LoVo (cell line): ENCODE measurements at places on chromosomes 16 and 17.
A peak's percentile ranks its signal among the peaks of the same experiment; 100 is the strongest.

- DNase-seq: no peak
Measured at GRCh38 chr16:22071331-22071910, 20.9 kb upstream of the VWA3A start.

DNA sequence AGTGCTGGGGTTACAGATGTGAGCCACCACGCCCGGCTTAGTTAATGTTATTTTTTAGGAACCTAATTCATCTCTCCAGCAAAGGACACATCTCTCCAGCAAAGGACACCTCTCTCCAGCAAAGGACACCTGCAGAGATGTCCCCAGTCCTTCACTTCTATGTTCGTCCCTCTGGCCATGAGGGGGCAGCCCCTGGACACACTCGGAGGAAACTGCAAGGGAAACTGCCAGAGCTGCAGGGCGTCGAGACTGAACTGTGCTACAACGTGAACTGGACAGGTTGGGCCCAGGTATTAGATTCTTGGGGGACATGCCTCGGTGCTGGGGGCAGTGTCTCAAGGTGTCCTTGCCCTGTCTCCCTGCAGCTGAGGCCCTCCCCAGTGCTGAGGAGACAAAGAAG, 4.7 kb downstream of the PFAS start:
- DNase-seq: no peak

DNA sequence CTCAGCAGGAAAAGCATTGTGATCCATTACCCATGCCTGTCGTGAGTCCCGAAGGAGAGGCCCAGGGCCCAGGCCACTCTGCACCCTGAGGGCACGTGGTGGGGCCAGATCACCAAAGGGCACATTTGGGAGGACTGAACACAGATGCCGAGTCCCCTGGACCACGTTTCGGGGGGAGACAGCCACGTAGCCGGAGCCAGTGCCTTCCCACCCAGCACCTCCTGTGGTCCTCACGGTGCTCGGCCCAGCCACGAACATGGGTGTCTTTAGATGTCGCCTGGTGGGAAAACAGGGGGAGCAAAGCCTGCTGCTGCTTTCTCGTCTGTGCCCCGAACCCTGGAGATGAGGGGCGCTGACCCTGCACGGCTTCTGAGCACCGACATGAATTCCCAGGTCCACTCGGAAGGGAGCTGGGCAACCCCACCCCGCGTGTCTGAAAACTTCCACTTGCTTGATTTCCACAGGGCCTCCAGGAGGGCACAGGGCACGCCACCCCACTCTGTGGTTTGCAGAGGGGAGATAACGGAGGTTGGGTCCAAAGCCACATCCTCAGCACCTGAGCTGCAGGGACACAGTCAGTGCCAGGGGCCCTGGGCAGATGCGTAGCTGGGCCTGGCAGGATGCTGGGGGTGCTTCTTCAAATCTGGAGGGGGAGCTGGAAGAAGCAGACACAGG, 14.4 kb downstream of the CBFA2T3 start:
- no peak for DNase-seq

DNA sequence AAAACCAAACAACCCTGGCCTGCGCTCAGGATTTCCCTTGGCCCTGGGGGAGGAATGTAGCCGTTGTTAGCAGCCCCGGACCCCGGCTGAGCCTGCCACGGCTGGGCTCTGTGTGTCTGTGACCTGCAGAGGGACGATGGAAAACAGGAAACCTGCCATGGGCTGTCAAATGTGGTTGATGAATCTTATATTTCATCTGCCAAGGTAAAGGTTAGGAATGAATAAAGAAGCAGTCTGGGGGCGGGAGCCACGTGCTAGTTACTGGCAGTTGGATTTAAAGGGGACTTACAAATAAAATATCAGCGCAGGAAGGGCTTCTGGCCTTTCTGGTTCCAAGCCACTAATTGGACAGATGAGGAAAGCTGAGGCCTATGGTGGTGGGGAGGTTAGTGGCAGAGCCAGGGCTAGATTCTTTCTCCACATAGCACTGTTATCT, at the start of gene KRT23:
KRT23 (minus strand) TSS at position 263 of the 436 bp plus-strand sequence. CDS start 1,043 bp downstream, outside the sequence.
- DNase-seq: no peak

GRCh38 chr16:88063211-88063773, 112.1 kb downstream of the BANP start:
- DNase-seq: no peak

DNA sequence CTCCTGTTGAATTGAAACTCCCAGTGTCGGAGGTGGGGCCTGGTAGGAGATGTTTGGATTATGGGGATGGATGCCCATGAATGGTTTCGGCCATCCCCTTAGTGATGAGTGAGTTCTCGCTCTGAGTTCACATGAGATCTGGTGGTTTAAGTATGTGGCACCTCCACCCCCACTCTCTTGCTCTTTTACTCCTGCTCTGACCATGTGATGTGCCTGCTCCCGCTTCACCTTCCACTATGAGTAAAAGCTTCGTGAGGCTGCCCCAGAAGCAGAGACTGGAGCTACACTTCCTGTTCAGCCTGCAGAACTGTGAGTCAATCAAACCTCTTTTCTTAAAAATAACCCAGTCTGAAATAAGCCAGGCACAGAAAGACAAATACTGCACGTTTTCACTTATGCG, 512.4 kb downstream of the HS3ST4 start:
- DNase-seq: no peak

GRCh38 chr17:76419576-76420260, 33.2 kb downstream of the UBE2O start:
- DNase-seq: no peak

DNA sequence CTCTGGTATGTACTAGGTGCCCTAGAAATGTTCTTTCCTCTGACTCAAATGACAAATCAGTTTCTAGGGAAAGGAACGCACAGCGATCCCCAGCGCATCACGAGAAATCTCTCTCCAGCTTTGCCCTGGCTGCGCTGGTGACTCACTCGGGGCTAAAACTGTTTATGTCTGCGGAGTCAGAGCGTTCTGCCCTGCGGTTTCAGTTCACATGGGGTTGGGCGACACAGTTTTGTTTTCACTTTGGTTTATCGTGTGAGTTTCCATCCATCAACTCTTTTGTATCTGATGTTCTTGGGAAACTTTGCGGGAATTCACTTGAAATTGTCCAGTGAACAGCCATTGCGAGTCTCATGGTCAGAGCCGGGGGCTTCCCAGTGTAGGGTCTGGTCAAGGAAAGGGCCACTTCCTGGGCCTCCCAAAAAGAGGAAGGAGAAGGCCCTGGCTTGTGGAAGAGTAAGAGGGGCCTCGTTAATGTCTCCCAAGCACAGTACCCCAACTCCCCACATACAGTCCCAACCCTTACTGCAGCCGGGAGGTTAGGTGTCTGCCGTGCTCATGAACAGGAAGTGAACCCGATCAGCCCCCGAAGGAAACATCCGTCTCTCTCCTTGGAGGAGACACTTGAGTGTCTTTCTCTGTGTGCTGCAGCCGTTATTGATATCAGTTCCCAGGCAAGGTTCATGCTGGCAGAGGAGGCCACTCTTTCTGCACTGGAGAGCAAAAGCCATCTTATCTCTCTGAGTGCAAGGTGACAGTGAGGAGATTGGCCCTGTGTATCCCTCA, 643.2 kb downstream of the WWOX start:
- no peak for DNase-seq

DNA sequence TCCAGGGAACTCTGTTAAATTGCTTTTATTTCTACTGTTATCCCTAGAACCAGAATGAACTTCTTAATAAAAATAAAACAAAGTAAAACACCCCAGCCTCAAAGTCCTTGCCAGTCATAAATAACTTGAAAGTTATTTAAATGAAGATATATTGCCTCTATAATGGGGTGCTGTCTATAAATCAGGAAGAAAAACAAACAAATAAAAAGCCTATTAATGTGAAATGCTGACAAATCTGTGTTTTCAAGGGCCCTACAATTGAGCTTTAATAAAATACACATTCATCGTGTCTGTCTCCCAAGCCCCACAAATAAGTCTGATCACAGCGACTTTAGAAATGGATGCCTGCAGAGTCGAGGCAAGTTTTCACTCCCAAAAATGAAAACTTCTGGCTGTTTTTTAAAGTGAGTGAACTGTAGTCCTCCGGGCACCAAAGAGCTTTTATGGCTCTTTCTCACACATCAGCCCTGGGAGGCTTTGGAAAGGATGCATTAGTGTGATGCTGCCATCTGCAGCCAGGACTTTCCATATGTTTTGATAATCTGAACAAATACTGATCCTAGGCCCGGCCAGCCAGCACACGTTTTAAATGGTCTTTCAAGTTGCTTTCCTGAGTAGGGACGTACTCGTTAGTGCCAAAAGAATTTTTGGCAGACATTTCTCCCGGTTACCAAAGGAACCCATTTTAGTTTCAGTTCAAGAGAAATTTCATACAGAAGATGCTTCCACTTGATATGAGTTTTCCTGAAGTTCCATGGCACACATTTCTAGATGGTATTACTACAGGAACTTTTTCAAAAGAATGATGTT, 16.3 kb downstream of the NACA2 start:
- DNase-seq: peak; percentile 71

GRCh38 chr16:87201790-87202189, 115.4 kb downstream of the C16orf95 start:
- no peak for DNase-seq

- no peak for DNase-seq
Measured at GRCh38 chr17:70535986-70536385, 366.7 kb downstream of the KCNJ2 start.

DNA sequence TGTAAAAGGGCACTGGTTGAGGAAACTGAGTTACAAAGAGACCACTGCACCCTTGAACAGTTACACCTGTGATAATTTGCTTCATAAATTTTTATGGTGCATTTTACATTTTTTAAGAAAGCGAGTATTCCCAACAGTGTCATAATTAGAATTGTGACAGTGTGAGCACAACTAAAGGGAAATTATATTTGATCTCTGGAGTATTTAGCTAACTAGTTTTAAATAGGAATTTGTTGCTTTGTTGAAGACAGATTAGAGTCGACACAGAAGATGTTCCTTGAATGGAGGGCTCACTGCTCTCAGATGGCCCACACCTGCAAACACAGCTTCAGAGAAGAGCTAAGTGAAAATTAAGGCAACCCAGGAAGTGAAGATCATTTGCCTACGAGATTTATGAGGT, 555.0 kb upstream of the GOT2 start:
- DNase-seq: no peak

GRCh38 chr17:11490171-11490755, 108.0 kb upstream of the DNAH9 start:
- no peak for DNase-seq

GRCh38 chr16:14203166-14203565, 132.0 kb downstream of the MRTFB start:
- no peak for DNase-seq

DNA sequence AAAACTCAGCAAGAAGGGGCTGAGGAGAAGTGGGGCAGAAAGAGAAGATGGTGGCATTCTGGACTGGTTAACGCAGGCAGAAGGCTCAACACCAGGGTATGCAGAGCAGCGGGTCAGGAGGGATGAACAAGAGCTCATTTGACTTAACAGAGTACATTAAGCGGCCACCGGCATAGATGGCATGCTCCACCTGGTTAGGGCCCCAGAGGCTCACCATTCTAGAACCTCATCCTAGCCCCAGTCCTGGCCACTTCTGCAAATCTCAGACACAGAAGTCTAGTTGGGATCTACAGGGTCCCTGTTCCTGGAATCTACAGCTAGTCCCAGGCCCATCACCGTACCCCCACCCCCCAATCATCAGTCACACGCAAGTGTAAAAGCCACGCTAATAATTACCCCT, 1.7 kb upstream of the MYO1C start:
- no peak for DNase-seq

DNA sequence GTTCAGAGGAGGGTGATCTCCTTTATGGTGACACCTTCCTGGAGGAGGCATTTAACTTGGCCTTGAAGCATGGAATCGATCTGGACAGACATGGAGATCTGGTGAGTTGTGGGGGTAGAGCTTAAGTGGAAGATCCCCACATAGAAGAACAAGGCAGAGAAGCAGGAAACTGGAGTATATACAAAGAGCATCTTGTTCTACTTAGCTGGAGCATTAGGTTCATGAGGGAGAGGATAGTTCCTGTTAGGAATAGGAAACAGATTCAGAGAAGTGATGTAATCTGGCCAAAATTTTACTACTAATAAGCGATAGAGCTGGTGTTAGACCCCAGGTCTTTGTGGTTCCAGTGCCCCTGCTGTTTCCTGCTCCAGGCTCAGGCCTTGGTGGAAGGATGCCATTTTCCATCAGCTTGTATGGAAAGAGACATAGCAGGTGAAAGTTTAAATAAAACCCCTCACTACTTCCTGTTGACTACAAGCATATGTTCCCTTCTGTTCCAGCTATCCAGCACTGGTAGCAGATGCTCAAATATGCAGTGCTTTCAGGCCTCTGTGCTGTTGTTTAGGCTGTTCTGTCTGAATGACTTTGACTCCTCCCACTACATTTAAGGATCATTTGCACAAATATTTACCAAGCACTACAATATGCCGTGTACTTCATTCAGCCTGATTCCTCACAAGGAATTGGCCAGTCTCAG, 9.4 kb downstream of the RPAIN start:
- DNase-seq: no peak

GRCh38 chr16:21644674-21645073, 7.7 kb downstream of the IGSF6 start:
- DNase-seq: no peak

- DNase-seq: no peak
Measured at GRCh38 chr16:77238593-77238992, 39.4 kb downstream of the SYCE1L start.

GRCh38 chr16:81718637-81719036, 60.5 kb upstream of the PLCG2 start:
- DNase-seq: no peak

DNA sequence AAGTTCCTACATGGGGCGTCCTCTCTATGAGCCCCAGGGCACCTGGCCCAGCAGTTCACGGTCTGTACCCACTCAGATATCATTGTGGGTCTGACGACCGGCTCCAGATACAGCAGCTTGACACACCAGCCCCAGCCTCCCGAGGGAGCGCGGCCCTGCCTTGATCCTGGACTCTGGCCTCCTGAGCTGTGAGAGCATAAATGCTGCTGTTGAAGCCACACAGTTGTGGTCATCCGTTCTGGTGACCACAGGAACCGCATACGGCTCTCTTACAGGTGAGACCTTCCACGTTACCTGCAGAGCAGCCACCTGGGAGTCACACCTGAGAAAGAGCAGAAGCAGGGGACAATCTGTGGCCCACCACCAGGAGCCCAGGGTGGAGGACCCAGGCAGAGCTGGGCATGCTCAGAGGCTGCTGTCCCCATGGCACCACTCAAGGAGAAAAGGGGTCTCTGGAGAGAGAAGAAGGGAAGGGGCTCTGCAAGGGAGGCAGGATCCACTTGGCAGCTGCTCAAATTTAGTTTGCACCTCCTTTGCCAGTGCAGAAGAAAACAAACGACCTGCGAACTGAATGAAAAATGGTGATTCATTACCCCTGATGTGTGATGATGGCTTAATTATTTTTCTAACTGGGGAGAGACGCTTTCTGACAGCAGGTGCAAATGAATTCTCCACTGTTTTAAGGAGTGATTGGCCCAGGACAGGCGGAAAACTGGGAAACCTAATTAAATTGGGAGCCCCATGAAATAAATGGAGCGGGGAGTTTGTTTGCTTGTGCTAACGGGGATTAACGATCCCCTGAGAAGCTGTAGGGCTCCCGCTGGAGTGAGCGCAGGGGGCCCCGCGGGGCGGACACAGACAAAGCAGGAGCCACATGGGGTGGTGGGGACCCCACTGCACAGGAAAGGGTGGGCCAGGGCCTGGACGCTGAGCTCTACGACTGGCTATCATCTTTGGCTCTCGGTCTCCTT, 208.9 kb downstream of the RBFOX3 start:
- DNase-seq: no peak

- no peak for DNase-seq
Measured at GRCh38 chr17:76536511-76537287, 810 bp downstream of the CYGB start.
